Peyer's patch (tissue), 4 donors: ENCODE measurements at places on chromosomes 6 and 20.

DNA sequence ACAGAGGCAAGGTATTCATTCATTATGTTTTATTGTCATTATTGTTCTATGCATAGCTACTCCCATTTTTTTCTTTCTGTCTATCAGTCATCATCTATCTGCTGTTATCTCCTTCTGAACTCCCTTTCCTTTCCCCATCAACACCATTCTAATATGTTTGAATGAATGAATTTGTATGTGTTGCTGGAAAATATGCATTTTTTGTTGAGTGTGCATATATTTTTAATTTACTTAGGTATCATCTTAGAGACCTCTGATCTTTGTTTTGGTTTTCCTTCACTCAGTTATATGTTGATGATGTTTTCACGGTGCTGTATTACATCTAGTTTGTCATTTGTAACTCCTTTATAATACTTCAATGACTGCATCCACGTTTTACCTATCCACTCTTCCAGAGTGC lies 12.1 kb upstream of the PRL start:
- no peak overlapping the region for H3K27ac ChIP-seq
- DNase-seq, result no peak
- no peaks in the 10 kb centered on the region for H3K4me1 ChIP-seq
- H3K27me3 ChIP-seq, result no peaks in the 10 kb centered on the region
- H3K4me3 ChIP-seq, result no peak overlapping the region

DNA sequence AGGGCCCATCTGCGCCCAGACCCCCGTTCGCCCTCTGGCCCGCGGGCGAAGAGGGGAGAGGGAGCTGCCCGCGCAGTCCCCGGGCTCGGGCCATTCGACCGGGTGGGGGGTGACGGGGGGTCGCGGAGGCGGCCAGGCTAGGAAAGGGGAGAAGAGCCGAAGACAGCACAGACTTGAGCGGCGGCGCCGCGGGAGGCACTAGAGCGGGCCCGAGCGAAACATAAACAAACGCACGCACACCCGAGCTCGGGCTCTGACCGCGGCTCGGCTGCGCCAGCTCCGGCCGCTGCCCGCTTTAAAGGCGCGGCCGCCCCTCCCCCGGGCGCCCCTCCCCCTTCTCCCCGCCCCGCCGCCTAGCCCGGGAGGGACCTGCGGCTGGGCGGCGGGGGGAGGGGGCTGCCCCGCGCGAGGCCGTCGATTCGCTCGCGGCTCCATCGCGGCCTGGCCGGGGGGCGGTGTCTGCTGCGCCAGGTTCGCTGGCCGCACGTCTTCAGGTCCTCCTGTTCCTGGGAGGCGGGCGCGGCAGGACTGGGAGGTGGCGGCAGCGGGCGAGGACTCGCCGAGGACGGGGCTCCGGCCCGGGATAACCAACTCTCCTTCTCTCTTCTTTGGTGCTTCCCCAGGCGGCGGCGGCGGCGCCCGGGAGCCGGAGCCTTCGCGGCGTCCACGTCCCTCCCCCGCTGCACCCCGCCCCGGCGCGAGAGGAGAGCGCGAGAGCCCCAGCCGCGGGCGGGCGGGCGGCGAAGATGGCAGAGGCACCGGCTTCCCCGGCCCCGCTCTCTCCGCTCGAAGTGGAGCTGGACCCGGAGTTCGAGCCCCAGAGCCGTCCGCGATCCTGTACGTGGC lies at the start of gene FOXO3:
Gene FOXO3, plus strand, starts transcription at position 455 of the 846 bp plus-strand sequence. Its CDS starts 292 bp downstream, at position 747.
- H3K27me3 ChIP-seq, result no peaks in the 10 kb centered on the region
- no peaks in the 10 kb centered on the region for H3K36me3 ChIP-seq
- DNase-seq, result peak; percentile 96
- H3K4me1 ChIP-seq, result peaks cover 29% of the 10 kb centered on the region
- peak within 1 kb of the TSS; percentile 100 for H3K27ac ChIP-seq
- H3K4me3 ChIP-seq, result peak within 1 kb of the TSS; percentile 97

DNA sequence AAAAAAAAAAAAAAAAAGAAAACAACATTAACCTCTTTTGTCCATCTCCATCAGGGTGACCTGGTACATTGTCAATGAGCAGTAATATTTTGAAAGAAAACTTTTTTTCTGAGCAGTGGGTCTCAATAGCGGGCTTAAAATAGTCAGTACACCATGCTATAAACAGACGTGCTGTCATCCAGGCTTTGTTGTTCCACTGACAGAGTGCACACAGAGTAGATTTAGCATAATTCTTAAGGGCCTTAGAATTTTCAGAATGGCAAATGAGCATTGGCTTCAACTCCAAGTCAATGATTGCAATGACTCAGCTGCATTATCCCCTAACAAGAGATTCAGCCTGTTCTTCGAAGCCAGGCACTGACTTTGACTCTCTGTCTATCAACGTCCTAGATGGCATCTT lies 35.6 kb downstream of the MAP7 start:
- H3K36me3 ChIP-seq, result no peaks in the 10 kb centered on the region
- no peak for DNase-seq
- H3K27me3 ChIP-seq, result no peaks in the 10 kb centered on the region
- H3K4me3 ChIP-seq, result no peak overlapping the region

DNA sequence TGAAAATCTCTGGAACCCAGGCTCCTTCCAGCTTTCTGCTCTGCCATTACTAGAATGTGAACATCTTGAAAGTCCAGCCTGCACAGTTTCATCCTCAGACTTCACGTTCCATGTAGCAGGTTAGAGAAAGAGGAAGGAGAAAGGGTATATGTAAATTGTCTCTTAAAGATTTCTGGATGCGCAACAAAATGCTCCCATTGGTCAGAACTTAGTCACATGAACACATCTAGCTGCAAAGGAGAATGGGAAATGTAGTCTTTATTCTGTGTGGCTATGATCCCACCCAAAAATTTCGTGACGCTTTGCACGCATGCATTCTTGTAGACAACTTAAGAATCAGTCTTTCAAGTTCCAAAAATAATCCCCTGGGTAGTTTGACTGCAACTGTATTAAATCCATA lies 46.4 kb upstream of the CHD6 start:
- DNase-seq, result peak; percentile 20
- no peak overlapping the region for H3K27ac ChIP-seq
- no peaks in the 10 kb centered on the region for H3K4me1 ChIP-seq
- H3K4me3 ChIP-seq, result no peak overlapping the region
- no peaks in the 10 kb centered on the region for H3K27me3 ChIP-seq

GRCh38 chr6:113871975-113872374 lies 14.8 kb downstream of the MARCKS start:
- no peak for DNase-seq
- H3K4me1 ChIP-seq, result no peaks in the 10 kb centered on the region
- no peaks in the 10 kb centered on the region for H3K27me3 ChIP-seq
- H3K4me3 ChIP-seq, result no peak overlapping the region
